ENCODE measurements at places on chromosomes 12 and 14.

- DNase-seq = no peak
Measured at GRCh38 chr12:19751078-19751477, 311.8 kb downstream of the AEBP2 start.

DNA sequence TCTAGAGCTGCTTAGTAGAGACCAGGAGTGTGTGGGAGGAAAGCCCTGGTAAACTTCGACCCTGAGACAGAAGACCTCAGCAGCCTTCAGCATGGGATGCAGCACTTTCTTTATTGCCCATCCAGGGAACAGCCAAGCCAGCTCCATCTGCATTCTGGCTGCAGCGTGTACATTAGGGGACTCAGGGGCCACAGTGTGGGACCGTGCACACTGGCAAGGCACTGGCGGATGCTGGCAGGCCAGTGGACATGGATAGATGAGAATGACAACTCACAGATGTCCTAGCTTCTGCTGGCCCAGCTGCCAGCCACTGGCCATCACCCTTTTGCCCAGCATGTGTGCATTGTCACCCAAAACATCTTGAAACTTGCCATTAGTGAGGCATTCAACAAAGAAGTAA, 12.5 kb downstream of the PLD4 start:
- DNase-seq = no peak

GRCh38 chr12:93060666-93061472, 131.8 kb upstream of the EEA1 start:
- DNase-seq = no peak

- no peak for DNase-seq
Measured at GRCh38 chr12:70180130-70180529, 63.1 kb upstream of the CNOT2 start.

GRCh38 chr14:61928701-61929100, 166.5 kb downstream of the SNAPC1 start:
- no peak for DNase-seq

DNA sequence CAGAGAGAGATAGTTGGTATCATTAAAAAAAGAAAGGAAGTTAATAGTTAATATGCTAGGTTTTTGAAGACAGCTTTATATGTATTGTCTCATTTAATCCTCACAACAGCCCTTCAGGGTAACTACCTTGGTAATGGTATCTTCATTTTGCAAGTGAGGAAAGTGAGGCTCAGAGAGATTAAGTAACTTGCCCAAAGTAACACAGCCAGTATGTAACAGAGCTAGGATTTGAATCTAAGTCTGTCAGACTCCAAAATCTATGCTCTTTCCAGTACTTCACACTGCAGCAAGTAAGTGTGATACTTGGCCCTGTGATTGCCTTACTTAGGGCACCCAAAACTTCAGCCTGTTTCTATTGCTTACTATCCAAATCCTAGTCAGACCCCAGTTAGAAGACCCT, 7.0 kb downstream of the SRP54 start:
- no peak for DNase-seq

DNA sequence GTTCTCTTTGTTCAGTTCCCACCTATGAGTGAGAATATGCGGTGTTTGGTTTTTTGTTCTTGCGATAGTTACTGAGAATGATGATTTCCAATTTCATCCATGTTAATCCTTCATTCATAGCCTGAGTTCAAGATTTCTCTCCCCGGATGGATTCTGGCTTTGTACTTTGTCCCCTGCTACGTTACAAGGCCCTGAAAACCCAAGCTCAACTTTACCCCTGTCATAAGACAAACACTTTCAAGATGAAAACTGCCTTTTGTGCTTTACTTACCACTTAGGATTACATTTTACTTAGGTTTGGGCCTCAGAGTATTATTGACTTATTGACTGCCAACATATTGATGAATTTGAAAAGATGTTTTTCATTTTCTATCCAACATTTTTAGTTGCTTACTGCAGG, 36.3 kb downstream of the FOXA1 start:
- DNase-seq = no peak

DNA sequence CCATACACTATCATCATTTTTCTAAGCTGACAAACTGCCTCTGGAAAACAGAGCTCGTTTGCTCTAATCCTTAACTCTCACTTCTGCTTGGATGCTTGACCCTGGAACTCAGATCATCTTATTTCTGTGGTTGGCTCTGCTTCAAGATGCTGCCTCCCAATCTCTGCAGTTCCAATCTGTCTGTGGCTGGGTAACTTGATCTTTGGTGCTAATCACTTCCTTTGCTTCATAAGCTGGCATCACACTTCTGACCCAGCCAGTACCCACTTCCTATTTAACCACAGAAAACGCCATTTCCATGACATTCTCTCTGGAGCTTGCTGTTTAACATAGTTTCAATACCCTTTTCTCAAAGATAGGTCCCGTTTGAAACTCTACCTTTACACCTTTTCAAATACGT, 254.2 kb downstream of the ACSS3 start:
- DNase-seq = no peak

DNA sequence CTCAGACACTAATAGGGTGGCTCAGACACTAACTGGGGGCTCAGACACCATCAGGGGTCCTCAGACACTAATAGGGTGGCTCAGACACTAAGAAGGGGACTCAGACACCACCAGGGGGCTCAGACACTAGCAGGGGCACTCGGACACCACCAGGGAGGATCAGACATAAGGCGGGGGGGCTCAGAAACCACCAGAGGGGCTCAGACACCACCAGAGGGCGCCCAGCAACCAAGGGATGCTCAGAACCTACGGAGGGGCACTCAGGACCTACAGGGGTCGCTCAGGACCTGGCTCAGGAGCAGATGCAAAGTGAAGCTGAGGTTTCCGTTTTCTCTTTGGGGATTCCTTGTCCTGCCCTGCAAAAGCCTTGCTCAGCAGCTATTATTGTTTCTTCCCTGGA, 448.5 kb downstream of the TMEM121 start:
- DNase-seq = peak; percentile 4

DNA sequence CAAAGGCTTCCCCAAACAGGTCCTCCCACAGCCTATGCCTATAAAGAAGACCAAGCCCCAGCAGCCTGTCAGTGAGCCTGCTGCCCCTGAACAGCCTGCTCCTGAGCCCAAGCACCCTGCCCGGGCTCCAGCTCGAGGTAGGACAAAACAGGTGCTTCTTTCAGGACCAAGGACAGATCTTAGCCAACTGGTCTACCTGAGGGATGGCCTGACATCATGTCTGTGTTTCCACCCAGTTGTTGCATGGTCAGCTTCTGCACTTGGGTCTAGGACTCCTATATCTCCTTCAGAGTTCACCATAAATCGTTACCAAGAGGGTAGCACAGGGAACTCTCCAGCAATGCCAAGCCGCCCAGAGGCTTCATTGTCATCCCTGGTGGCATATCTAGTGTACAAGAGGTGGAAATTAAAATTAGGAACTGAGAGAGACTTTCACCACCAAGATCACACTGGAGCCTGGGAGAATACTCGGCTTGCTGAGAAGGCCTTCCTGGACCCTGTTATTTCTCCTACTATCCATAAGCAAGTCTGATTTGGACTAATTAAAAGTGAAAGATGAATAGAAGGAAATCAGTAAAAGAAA, 38.2 kb upstream of the OAS1 start:
- no peak for DNase-seq

GRCh38 chr12:119713551-119714031, 45.7 kb downstream of the PRKAB1 start:
- DNase-seq = no peak

- DNase-seq = no peak
Measured at GRCh38 chr14:34766060-34766459, 51.7 kb upstream of the CFL2 start.

DNA sequence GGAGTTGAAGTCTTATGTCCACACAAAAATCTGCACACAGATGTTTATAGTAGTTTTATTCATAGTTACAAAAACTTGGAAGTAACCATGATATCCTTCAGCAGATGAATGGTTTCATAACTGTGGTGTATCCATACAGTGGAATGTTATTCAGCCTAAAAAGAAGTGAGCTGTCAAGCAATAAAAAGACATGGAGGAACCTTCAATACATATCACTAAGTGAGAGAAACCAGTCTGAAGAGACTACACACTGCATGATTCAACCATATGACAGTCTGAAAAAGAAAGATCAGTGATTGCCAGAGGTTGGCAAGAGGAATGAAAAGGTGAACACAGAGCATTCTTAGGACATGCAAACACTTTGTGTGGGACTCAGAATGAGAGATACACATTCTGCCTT, 18.6 kb upstream of the IFNG start:
- no peak for DNase-seq

DNA sequence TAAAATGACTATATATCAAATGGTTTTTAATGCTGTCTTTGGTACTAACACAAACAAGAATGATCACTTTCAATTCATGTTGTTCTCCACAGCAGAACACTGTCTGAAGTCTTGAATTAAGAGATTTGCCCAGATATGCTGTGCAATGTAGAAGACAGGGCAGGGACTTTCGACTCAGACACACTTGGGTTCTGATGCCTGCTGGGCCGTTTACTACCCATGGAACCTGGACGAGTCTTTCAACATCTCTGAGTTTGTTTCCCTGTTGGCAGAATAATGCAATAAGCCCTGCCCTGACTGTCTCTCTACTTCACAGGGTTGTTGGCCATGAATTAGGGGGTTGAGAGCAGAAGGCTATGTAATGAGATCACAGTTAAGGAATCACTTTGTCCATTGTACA, 162.6 kb upstream of the TMPO start:
- no peak for DNase-seq

GRCh38 chr12:62301080-62301798, 41.0 kb downstream of the USP15 start:
- DNase-seq = no peak

GRCh38 chr12:113142173-113142885, 6.8 kb upstream of the RASAL1 start:
- DNase-seq = peak; percentile 95

- DNase-seq = no peak
Measured at GRCh38 chr14:58797010-58797429, 159.3 kb downstream of the DACT1 start.

GRCh38 chr14:91264151-91265150, 19.9 kb upstream of the GPR68 start:
- no peak for DNase-seq

- no peak for DNase-seq
Measured at GRCh38 chr12:43835264-43835655, 621 bp upstream of the TMEM117 start.

DNA sequence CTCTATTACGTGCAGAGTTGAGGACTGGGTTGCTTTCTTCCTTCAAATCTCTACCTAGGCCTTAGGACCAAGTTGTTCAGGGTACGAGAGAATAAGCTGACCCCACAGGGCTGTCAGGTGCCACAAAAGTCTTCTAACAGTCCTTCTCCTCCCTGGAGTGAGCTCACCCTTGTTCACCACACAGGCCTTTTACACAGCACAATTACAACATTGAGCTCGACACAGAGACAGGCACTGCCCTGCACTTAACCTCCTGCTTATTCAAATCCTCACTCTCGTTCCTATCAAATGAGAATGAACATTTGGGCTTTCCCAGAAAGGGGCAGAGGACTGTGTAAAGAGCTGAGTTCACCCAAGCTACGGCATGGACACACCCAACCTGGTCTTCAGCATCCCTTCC, 2.4 kb downstream of the GALNT6 start:
- no peak for DNase-seq

DNA sequence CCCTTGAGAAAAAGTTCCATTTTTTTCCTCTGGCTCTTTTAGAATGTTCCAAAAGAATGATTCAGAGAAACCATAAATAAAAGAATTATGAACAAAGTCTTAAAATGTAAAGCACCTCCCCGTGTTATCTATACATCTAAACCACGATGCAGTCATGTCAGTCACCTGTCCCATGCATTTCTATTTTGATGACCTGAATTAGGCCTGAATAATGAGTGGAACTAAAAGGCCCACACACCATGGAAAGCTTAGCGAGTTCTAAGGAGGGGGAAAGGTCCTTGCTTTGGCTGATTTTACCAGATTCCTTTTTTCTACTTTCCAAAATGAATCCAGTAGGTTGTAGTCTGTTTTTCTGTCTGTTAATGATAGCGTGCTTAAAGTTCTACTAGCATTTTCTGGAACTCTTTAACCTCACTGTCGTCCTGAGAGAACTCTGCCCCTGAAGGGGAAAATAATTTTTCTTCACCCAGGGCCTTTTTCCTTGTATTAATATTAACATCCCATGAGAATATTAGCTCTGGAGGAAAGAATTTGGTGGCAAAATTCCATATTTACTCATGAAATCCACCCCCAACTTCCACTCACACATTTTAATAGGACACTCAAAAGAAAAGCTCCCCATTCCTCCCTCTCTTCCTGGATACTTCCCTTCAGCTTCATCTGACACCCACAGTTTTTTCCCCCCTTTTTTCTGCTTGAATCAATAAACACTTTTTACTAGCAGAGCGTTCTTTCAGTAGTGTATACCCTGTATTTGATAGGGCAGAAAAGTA, 266.3 kb upstream of the DIO2 start:
- no peak for DNase-seq

DNA sequence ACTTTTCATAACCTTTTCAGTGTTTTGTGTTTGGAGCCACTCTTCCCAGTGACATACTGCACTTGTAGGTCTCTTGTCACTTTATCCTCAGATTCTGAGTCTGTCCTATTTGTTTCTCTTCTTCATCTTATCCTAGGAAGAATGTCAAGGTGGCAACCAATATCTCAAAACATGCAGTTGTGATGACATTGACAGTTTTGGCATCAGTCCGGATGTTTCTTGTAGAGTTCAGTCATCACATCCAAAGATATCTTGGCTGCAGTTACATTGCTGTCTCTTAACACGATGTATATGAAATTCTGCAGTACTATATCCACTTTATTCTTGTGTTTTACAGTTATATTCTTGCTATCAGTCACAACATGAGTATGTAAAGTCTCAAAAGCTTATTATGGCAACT, 6.4 kb downstream of the ADIPOR2 start:
- DNase-seq = no peak

- no peak for DNase-seq
Measured at GRCh38 chr12:85076688-85077430, 40.7 kb downstream of the LRRIQ1 start.

GRCh38 chr12:71208053-71208685, 50.4 kb upstream of the TSPAN8 start:
- DNase-seq = no peak

- DNase-seq = peak; percentile 5
Measured at GRCh38 chr12:80778005-80778541, 61.4 kb downstream of the MYF5 start.

GRCh38 chr12:48966177-48966895, 5.2 kb downstream of the WNT10B start:
- peak; percentile 57 for DNase-seq

GRCh38 chr12:120821878-120822277, 82.3 kb downstream of the SPPL3 start:
- no peak for DNase-seq

DNA sequence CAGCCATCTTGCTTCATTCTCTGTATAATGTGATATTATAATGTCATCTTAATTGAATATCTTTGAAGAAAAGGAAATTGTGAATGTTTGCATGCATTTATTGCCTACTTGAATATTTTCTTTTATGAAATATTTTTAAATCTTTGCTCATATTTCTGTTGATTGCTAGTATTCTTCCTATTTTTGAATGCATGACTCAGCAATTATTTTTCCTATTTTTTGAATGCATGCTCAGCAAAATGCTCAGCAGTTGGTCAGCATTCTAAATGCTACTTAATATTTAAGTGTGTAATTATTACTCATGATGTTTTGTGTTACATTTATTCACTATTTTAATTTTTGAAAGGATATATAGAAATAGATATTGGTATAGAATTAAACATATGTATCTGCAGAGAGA, 378.3 kb downstream of the CCER1 start:
- no peak for DNase-seq

Measured in inflammatory macrophage (primary cell).